Right lobe of liver (tissue), 6 donors: ENCODE measurements at places on chromosomes 1 and 21. TPM values are rescaled to one million over a fixed set of nuclear protein-coding genes. Genes with fewer than 3 reads are reported as not detected.

DNA sequence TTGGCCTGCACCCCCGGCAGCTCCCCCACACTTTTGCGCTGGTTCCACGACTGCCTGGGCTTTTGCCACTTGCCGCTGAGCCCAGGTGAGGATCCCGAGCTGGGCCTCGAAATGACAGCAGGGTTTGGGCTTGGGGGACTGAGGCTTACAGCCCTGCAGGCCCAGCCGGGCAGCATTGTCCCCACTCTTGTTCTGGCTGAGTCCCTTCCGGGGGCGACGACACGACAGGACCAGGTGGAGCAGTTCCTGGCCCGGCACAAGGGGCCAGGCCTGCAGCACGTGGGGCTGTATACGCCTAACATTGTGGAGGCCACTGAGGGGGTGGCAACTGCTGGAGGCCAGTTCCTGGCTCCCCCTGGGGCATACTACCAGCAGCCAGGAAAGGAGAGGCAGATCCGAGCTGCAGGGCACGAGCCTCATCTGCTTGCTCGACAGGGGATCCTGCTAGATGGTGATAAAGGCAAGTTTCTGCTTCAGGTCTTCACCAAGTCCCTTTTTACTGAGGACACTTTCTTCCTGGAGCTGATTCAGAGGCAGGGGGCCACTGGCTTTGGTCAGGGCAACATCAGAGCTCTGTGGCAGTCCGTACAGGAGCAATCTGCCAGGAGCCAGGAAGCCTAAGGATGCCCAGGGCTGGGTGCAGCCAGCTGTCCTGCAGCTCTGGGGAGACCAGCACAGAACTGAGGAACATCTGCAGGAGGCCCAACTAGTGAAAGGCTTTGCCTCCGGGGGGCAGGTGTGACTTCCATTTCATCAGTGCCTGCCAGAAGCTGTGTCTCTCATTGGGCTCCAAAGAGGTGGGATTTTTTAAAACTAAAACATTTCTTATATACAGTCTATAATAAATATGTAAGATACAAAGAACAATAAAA is 1.2 kb downstream of the HPDL start:
- DNase-seq = no peak

GRCh38 chr1:58618303-58618702 is 41.3 kb upstream of the TACSTD2 start:
- DNase-seq = no peak

Gene ACBD6
- 12.6 TPM for total RNA-seq

Gene SLC25A34
- 3.3 TPM for total RNA-seq

DNA sequence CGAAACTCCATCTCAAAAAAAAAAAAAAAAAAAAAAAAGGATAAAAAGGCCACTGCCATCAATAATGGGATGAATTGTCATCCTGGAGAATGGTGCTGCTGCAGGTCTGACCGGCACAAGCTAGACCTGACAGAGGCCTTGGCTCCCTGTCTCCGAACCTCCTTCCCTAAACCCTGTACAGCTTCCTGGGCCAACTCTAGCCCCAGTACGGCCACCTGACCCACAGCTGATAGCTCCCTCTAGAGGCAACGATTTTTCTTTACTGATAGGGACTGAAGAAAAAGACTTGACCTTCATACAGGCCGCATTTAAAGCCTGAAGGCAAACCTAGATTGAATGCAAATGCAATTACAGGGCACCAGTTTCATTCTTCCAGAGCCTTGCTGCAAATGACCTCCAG is 30.7 kb downstream of the NOL9 start:
- peak; percentile 30 for DNase-seq

- no peak for DNase-seq
These were observed 45.9 kb downstream of the ZNF697 start for GRCh38 chr1:119602169-119602568.

GRCh38 chr1:40392221-40392620 is 18.7 kb downstream of the SMAP2 start:
- no peak for DNase-seq

DNA sequence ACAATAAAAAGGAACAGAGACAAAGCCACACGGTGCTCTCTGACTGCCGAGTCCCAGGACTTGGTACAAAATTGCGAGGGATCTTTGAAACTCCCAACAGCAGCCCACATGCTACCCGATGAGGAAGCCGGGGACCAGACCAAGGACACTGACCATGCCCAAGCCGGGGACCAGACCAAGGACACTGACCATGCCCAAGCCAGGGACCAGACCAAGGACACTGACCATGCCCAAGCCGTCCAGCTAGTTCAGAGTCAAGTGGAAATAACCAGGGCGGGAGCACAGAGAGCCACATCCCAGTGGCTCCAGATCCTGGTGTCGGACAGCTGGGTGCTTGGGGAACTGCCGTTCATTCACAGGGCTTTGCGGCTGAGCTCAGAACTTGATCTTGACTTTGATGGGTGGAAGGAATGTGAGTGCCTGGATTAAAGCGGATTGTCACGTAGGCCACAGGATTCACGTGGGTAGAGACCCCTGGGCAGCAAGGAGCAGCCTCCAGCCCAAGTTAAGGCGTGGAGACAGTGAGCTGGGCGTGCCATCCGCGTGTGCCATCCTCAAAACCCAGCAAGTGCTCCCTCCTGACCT is 16.5 kb upstream of the TRAPPC10 start:
- DNase-seq = no peak

- no peak for DNase-seq
These were observed 749 bp downstream of the SDCCAG8 start for GRCh38 chr1:243256590-243256989.

Gene GBP3
- 13.5 TPM for total RNA-seq

DNA sequence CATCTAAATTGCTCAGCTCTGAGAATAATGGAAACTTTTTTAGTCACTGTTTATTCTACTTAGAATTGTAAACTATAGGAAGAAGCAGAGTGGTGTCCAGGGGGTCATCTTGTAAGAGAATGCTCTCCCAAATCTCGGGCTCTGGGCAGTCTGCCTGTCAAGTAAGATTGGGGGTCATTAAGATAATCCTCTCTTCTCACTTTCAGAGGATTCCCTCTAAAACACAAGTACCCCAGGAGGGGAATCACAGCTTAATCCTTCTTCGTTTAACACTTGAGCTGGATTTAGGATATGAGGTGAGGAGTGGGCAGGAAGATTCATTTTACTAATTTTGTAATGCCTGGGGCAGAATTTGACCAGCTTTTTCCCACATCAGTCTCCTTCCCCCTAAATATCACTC is 81.2 kb downstream of the RPS6KA1 start:
- no peak for DNase-seq

Gene PDZK1IP1
- total RNA-seq = 38.7 TPM

- no peak for DNase-seq
These were observed 71.9 kb downstream of the LRRN2 start for GRCh38 chr1:204613636-204614035.
